ENCODE measurements at places on chromosomes 12 and 14.

GRCh38 chr14:97276573-97276972, 479.4 kb downstream of the VRK1 start:
- DNase-seq: no peak

DNA sequence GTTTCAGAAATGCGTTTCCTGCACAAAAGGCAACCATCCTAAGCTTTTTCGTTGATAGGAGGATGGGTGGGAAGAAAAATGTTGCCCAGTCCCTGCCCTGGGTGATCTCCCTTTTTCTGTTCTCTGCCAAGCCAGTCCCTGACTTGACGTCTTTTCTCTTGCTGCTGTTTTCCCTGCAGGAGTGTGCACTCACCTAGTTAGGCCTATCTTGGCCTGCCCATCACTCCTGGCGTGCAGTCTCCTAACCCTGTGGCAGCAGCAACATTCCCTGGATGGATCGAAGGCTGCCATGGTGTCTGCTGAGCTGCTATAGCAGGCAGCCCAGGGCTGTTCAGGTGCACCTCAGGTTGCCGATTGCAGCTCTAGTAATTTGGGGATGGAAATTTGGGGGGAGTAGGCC, 1.2 kb downstream of the UNC119B start:
- no peak for DNase-seq

- DNase-seq: no peak
Measured at GRCh38 chr12:43436597-43436996, 115.4 kb downstream of the ADAMTS20 start.

DNA sequence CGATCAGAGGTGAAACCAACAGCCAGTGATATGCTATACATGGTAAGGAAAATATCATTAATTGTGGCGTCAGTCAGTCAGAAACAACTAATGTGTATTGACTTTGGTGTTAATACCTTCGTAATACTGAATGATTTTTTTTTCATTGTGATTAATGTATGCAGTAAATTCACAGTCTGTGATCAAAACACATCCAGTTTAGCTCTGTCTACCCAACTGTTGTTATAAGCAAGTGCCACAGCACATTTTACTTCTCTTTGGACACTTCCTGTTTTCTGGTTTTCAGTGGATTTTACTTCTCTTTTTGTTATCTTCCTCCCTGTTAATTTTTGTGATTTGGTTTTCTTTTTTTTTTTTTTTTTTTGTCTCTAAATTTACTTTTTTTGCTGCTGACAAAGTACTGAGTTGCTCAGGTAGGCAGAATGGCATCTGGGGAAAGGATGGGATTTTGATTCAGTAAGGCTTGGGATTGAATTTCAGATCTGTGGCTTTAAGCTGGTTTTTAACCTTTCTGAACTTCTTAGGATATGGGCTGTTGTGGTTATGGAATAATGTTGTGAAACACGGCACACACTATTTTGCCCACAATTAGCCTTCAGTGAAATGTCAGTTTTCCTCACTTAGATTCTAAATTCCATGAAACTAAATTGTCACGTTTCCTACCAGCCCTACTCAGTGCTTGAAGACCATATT, 604 bp downstream of the GLIPR1 start:
- DNase-seq: no peak

- no peak for DNase-seq
Measured at GRCh38 chr12:106442575-106442974, 85.0 kb downstream of the POLR3B start.

Measured in GM04504 (cell line).